Left lung (tissue), 14 donors: ENCODE measurements at places on chromosomes 11 and 22.

DNA sequence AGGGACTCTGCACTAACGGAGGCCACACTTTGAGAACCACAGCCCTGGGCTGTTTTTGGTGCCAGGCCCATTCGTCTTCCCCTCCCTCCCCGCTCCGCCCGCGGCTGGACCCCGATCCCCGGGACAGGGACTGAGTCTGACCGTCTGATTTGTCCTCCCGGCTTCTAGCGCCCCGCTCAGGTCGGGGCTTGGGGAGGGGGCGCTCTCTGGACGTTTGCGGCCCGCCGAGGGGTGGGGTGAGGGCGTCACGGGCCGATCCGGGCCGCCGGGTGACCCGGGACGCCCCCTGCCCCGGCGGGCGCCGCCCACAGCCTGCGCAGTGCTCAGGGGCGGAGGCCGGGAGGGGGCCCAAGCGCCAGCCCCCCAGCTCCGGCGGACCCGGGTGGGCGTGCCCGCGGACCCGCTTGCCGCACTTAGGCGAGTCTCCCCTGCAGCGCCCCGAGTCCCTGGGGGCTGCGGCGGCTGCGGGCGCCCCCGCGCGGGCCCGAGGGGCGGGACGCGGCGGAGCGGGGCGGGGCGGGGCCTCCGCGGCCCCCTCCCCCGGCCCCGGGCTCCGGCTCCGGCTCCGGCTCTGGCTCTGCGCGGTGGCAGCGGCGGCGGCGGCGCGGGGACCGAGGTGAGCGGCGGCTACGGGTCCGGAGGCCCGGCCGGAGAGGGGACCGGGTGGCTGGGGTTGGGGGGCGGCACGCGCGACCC lies 33.7 kb upstream of the PRR5 start:
- H3K4me3 ChIP-seq, result peak overlapping the region; percentile 27
- H3K4me1 ChIP-seq, result peaks cover 32% of the 10 kb centered on the region
- no peaks in the 10 kb centered on the region for H3K36me3 ChIP-seq
- peaks cover 61% of the 10 kb centered on the region for H3K27me3 ChIP-seq
- H3K27ac ChIP-seq, result peak overlapping the region; percentile 63

- no peaks in the 10 kb centered on the region for H3K36me3 ChIP-seq
- no peaks in the 10 kb centered on the region for H3K27me3 ChIP-seq
- no peak overlapping the region for H3K4me3 ChIP-seq
- H3K4me1 ChIP-seq, result no peaks in the 10 kb centered on the region
Measured at GRCh38 chr22:47200273-47201051, 438.0 kb downstream of the TBC1D22A start.

DNA sequence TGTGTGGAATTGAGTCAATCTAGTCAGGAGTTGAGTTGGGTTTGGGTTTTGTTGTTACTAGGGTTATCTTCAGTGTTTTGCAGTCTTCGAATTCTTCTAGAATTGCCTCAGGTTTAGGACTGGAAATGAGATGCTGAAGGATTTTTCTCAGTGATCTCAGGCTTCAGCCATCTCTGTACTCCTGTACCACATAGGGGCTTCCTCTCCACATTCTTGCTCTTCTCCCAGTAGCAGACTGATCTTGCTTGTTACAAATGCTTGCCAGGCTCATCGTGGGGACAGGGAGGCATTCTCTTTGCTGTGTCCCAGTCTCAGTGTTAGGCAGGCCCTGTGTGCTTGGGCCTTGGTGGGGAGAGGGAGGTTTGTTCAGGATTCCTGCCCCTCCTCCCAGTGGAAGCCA lies 96.1 kb downstream of the LRRC32 start:
- no peak overlapping the region for H3K4me3 ChIP-seq
- no peak overlapping the region for H3K27ac ChIP-seq
- no peak for DNase-seq

DNA sequence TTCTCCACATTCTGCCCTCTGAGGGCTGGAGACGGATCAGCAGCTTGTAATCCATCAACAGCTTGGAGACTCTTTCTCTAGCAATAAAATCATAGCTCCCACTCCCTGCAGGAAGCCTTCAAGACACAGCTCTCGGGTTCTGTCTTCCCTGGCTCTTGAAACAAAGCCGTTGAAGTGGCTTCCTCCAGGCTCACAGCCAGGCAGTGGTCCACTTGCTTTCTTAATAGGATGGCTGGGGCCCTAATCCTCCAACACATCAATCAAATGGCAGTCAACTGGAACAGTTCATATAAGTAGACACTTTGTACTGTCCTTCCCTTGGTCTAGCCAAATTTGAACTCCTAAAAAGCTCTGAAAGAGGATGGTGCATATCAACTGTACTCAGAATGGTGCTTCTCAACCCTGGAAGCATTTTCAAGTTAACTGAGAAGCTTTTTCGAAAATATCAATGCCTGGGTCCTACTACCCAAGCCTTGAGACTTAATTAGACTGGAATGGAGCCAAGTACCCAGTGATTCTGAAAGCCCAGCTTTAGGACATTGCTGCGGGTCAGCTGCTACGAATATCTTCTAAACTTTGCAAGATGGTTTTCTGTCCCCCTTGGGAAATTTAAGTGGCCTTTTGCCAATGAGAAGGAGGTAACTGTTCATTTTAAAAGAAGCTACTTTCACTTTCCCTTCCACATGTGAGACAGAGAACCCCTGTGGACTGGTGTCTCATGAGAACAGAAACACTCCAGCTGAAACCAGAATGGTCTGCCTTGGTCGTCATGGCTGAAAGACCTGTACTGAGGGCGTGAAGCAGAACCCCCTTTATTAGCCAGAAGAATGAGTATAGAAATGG lies 74.7 kb downstream of the SC5D start:
- H3K36me3 ChIP-seq, result no peaks in the 10 kb centered on the region
- no peaks in the 10 kb centered on the region for H3K27me3 ChIP-seq
- no peak for DNase-seq
- H3K4me3 ChIP-seq, result no peak overlapping the region
- H3K4me1 ChIP-seq, result no peaks in the 10 kb centered on the region
- no peak overlapping the region for H3K27ac ChIP-seq

GRCh38 chr22:37912171-37912570 lies 6.1 kb downstream of the MICALL1 start:
- no peaks in the 10 kb centered on the region for H3K36me3 ChIP-seq
- no peaks in the 10 kb centered on the region for H3K27me3 ChIP-seq
- H3K27ac ChIP-seq, result no peak overlapping the region
- peaks cover 36% of the 10 kb centered on the region for H3K4me1 ChIP-seq
- H3K4me3 ChIP-seq, result no peak overlapping the region
- no peak for DNase-seq

- no peak for DNase-seq
- no peak overlapping the region for H3K27ac ChIP-seq
- H3K4me3 ChIP-seq, result no peak overlapping the region
- H3K4me1 ChIP-seq, result peaks cover 4% of the 10 kb centered on the region
Measured at GRCh38 chr22:41512421-41513194, 31.7 kb downstream of the POLR3H start.

GRCh38 chr11:90326647-90327046 lies 103.8 kb upstream of the CHORDC1 start:
- H3K27ac ChIP-seq, result no peak overlapping the region
- no peaks in the 10 kb centered on the region for H3K36me3 ChIP-seq
- no peak overlapping the region for H3K4me3 ChIP-seq
- no peaks in the 10 kb centered on the region for H3K27me3 ChIP-seq
- DNase-seq, result no peak

DNA sequence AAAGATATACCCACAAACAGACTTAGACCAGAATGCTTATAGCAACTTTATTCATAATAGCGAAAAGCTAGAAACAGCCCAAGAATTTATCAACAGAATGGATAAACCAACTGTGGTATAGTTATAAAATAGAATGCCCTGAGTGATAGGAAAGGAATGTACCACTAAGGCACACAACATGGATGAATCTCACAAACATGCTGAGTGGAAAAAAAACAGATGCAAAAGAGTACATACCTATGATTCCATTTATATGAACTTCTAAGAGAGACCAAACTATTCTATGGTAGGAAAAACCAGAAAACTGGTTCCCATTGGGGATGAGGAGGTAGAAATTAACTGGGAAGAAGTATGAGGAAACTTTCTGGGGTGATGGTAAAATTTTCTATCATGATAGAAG lies 40.4 kb upstream of the GRIK4 start:
- no peak overlapping the region for H3K27ac ChIP-seq
- no peaks in the 10 kb centered on the region for H3K4me1 ChIP-seq
- H3K36me3 ChIP-seq, result peaks cover 71% of the 10 kb centered on the region

DNA sequence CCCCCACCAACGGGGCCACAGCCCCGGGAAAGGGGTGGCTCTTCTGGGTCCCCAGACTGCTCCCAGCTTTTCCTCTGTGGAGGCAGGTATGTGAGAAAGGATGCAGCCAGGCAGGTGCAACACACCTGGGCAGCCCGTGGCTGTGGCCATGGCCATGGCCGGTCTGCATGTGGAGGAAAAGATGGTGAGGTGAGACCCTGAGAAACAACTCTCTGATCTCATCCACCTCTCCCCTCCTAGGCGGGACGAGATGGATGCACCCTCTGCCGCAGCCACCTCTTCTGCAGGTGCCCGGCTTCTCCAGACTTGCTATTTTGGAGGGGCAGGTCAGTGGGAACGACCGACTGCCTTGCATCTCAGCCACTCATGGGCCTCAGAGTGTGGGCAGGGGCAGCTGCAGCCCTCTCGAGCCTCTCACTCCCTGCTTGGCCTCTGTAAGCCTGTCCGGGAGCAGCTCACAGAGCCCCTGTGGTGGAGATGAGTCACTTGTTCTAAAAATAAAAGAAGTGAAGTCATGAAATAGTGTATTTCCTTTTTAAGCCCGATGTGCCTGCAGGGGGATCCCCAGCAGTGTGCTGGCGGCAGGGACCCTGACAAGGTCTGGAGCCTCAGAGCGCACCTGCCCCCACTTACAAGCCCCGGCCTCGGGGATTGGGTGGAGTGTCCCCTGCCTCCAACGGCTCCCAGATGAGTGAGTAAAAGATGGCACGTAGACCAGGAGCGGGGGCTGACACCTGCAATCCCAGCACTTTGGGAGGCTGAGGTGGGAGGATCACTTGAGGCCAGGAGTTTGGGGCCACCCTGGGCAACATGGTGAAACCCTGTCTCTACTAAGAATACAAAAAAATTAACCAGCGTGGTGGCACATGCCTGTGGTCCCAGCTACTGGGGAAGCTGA lies 10.7 kb downstream of the SMIM38 start:
- peaks cover 11% of the 10 kb centered on the region for H3K4me1 ChIP-seq
- no peak overlapping the region for H3K27ac ChIP-seq
- H3K36me3 ChIP-seq, result no peaks in the 10 kb centered on the region
- H3K27me3 ChIP-seq, result no peaks in the 10 kb centered on the region

DNA sequence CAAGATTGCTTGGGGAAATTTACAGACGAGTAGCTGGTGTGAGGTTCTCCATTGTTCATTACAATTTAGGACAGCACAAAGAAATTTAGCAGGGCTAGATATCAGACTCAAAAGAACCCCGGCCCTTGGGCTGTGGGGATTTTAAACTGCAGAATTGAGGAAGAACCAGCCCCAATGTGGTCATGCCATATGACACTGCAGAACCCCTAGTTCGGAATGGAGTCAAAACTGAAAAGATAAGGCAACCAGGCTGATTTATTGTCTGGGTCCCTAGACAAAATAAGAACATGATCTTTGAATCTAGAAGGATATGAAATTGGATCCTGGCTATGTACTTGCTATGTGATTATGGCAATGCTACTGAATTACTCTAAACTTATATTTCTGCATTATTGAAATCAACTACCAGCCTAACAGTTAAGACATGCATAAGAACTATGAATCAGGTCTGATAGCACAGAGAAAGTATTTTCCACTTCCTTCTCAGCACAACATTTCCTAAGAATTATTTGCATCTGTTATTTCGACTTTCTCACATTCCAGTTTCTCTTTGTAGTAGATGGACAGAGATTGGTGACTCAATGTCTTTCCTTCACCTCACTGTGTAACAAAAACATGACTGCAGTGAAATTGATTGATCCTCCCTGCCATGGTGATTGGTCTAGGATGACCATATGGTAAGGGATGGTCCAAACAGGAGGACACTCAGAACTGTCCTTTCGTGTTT lies 13.2 kb downstream of the MMP3 start:
- H3K36me3 ChIP-seq, result no peaks in the 10 kb centered on the region
- no peak overlapping the region for H3K27ac ChIP-seq
- no peaks in the 10 kb centered on the region for H3K4me1 ChIP-seq
- H3K4me3 ChIP-seq, result no peak overlapping the region
- DNase-seq, result no peak
- no peaks in the 10 kb centered on the region for H3K27me3 ChIP-seq

DNA sequence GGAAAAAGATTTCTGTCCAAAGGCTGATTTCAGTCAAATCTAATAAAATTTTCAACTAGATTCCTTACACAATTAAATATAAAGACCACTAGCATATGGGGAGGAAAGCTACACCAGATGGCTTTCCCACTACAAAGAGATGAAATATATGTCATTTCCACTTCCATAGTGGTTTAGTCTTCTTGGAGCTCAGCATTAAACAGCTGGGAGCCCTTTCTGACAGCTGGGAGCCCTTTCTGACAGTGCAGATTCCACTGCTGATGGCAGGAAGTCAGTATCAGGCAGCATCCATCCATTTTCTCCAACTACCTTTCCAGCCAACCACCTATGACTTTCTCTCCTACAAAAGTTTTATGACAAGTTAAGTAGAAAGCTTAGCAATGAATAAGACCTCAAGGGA lies 177.9 kb downstream of the RRAS2 start:
- no peaks in the 10 kb centered on the region for H3K4me1 ChIP-seq
- DNase-seq, result no peak
- no peak overlapping the region for H3K4me3 ChIP-seq
- H3K27me3 ChIP-seq, result no peaks in the 10 kb centered on the region

GRCh38 chr11:122711831-122712381 lies 56.4 kb downstream of the UBASH3B start:
- H3K36me3 ChIP-seq, result no peaks in the 10 kb centered on the region
- no peaks in the 10 kb centered on the region for H3K27me3 ChIP-seq
- peak overlapping the region; percentile 19 for H3K27ac ChIP-seq
- H3K4me1 ChIP-seq, result no peaks in the 10 kb centered on the region
- no peak for DNase-seq
- no peak overlapping the region for H3K4me3 ChIP-seq

DNA sequence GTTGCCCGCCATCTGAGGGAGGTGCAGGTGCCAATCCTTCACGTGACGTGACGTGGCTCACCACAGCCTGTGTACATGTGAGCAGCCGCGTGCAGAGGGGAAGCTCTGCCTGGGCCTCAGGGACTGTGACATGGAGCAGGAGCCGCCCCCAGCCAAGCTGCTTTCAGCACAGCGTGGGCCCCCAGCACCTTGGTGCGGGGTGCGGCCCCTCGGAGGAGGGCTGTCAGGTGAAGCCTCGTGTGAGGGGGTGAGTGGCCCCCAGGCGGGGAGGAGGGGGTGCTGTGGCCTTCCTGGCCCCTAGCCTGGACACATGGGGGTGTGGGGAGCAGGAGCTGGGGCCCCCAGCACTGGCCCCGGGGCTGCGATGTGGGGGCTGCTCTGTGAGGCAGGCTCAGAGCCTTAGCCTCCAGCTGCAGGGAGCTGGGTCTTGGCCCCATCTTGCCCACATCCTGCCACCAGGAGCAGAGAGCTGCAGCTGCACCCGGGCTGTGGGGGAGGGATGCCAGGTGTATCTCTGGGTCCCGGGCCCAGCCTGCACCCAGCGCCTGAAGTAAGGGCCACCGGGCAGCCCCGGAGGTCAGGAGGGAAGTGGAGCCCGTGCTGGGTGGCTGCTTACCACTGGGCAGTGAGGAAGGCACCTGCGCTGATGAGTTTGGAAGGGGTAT lies at the start of gene ADORA2A:
ADORA2A (plus strand) TSS at position 100 of the 665 bp plus-strand sequence. CDS start 5,806 bp downstream, outside the sequence.
- no peaks in the 10 kb centered on the region for H3K36me3 ChIP-seq
- H3K27ac ChIP-seq, result no peak within 1 kb of the TSS
- peak within 1 kb of the TSS; percentile 30 for H3K4me3 ChIP-seq
- peak; percentile 91 for DNase-seq
- no peaks in the 10 kb centered on the region for H3K27me3 ChIP-seq
- peaks cover 95% of the 10 kb centered on the region for H3K4me1 ChIP-seq

GRCh38 chr11:125451400-125452124 lies 44.5 kb downstream of the FEZ1 start:
- DNase-seq, result no peak
- H3K27ac ChIP-seq, result peak overlapping the region; percentile 31
- no peaks in the 10 kb centered on the region for H3K4me1 ChIP-seq
- H3K4me3 ChIP-seq, result no peak overlapping the region
- H3K36me3 ChIP-seq, result no peaks in the 10 kb centered on the region
